CD4-positive, alpha-beta T cell treated with Interleukin-4 for 4 hours (primary cell): ENCODE measurements at places on chromosomes 4 and X.
A peak's percentile ranks its signal among the peaks of the same experiment; 100 is the strongest.

- DNase-seq, result peak; percentile 39
Observed at GRCh38 chr4:142840516-142841123, 5.5 kb downstream of the INPP4B start.

GRCh38 chr4:162706632-162707031 is 460.1 kb downstream of the NAF1 start:
- no peak for DNase-seq

DNA sequence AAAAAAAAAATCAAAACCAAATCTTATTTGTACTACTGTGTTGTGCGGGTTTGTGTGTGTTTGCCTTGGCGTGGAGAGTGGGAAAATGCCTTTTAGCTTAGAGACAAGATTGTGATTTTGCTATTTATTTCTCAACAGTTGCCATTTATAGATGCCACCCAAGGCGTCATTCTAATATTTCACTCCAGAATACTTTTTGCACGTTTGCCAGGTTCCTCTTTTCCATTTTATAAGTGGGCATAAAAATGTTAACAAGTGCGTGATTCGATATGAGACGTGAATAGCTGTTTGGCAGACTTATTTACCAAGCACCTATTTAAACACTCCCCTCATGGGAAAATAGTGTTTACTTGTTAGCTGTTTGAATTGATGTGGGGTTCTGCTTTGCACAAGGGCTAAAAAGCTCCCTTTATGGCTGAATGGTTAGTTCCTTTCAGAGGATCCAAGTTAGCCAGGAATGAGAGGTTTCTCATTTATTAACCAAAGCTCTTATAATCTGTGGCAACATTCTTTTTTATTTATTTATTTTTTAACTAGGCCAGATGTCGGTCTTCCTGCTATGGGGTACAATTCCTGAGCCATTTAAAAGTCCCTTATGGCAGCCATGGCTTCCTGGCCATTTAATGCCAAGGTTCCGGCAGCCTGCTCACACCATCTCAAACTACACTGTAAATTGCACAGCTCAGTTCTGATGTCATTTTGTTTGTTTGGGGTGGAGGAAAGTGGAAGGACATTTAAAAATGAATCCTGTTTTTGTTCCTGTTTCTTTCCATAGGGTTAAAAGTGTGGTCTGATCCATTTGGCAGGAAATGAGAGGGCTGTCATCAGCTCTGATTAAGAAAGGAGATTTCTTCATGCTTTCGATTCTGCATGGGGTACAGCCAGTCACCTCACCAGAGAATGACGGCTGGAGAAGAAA is 14.6 kb downstream of the SMIM20 start:
- no peak for DNase-seq

DNA sequence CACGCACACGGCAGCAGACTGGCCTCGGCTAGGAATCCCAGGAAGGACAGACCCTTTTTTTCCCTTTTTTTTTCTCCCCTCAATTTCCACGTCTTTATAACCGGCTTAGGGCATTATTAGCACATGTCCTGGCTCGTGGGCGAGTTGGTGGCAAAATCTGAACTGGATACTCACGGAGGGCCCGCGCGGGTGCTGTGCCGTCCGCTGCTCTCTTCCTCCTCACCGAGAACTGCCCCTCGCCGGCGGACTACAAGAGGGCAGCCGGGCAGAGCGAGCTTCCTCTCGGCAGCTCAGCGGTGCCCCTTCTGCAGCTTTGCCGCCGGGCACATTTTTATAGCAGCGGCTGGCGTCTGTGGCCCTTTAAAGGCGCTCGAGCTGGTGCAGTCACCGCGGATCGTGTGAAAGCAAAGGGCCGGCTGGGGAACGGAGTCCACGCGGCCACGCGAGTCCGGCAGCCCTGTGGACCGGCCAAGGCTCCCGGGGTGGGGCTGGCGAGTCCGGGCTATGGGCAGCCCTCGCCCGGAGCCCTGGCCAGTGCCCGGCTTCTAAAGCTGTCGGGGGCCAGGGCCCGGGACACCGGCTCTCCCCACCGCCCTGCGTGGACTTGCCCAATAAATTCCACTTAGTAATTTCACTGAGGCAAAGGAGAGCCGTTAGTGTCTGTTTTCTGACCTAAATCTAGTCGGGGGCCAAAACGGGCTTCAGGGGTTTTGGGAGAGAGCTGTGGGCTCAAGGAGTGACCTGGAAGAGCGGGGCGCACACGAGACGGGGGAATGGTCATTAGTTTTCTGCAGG is 1.3 kb upstream of the CITED1 start:
- peak; percentile 4 for DNase-seq

- DNase-seq, result no peak
Observed at GRCh38 chr4:100189820-100190642, at the start of gene DDIT4L. Gene DDIT4L (minus strand): TSS chr4:100190468. CDS start chr4:100189983, 485 bp downstream.

GRCh38 chr4:6229095-6229494 is 28.7 kb upstream of the JAKMIP1 start:
- DNase-seq, result no peak

DNA sequence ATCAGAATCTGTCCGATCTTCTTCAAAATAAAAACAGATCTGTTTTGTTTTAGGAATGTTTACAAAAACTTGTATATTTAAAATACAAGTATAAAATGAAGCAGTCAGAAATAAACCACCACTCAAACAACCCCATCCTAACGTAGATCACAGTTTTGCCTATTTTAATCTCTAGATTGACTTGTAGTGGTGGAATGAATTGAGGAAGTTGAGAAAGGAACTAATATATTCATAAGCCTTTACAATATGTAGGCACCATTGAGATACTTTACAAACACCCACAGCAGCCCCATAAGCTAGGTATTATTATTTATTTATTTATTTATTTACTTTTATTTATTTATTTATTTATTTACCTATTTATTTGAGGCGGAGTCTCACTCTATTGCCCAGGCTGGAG is 52.3 kb upstream of the KLF3 start:
- DNase-seq, result no peak

DNA sequence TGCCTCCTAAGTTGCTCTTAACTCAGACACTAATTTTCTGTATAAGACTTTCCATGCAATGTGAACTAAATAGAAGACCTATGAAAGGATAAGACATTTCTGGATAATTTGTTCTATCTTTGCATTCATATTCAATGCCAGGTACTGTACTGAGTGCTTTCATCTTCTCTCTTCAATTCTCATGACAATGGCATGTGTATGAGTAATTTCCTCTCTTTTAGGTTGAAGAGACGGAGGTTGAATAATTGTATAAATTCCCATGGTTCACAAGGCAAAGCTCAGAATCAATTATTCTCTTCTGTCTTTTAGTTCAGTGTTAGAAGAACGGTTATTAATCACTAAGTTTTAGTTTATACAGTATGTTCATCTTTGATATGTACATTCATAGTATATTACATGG is 29.3 kb upstream of the CFAP299 start:
- no peak for DNase-seq

DNA sequence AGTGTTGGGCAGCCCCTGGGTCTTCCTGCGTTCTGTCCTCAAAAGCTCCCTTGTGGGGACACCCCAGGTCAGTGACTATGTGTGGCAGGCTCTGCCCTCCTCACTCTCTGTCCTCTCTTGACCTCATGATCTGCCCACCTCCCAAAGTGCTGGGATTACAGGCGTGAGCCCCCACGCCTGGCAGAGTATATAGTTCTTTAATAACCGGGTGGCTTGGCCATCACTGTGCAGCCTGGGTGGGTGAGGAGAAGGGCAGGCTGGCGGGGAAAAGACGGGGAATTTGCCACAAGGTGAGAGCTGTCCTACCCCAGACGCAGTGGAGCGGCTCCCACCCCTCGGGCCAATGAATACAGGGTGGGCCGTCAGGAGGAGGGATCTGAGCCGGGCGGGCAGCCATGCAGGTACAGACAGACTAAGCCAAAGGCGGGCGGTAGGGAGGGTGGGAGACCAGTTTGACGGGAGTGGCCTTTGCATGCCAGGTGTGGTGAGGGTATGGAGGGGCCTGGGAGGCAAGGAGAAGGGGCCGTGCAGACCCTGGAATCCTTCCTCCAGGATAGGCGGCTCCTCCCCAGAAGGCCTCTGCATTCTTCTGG is 2.5 kb downstream of the SH3BP2 start:
- DNase-seq, result no peak

DNA sequence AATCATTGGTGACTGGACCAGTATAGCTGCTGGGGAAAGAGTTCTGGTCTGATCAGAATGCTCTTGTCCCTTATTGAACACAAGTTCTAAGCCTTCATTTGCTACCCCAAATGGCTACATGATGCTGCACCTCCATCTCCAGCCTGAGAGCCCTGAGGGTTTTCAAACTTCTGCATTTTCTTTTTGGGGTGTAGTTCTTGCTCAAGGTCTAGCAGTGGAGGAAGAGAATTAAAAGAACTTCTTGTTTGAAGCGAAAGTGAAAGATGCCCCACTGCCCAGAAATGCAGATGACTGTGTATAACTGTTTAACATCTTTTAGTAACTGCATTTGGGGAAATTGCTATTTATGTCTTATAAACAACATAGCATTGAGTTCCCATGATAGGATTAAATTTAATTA is 38.5 kb downstream of the LAMTOR3 start:
- DNase-seq, result peak; percentile 34

GRCh38 chr4:72444092-72444491 is 124.9 kb downstream of the ADAMTS3 start:
- DNase-seq, result no peak

DNA sequence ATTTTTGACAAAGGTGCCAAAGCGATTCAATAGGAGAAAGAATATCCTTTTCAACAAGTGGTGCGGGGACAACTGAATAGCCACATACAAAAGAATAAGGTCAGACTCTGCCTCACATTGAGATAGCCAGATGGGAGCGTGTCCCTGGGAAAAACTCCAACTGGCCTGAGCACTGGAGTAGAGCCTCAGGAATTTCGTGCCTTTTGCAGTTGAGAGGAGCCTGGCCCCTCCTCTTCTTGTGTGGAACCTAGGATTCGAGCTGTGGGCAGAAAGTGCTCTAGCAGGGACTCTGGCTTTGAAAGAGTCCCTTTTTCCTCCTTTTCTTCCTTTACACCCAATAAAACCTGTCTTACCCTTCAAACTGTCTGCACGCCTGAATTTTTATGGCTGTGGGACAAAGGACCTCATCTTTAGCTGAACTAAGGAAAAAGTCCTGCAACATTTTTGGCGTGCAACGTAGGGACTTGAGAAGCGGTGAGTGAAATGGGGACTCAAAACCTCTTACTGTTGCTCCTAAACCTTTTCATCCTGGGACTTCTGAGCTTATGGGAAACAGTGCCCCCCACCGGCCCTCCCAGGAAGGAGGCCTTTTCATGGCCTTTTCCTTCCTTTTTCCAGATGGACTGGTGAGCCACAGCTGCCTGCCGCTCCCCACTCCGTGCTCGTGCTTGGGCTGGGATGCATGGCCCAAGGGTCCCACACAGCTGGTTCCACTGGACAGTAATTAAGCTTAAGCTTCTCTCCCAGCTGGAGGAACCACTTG is 68.6 kb downstream of the BMP15 start:
- no peak for DNase-seq
